Aorta (tissue), 5 donors: ENCODE measurements at places on chromosomes 13 and 19.

DNA sequence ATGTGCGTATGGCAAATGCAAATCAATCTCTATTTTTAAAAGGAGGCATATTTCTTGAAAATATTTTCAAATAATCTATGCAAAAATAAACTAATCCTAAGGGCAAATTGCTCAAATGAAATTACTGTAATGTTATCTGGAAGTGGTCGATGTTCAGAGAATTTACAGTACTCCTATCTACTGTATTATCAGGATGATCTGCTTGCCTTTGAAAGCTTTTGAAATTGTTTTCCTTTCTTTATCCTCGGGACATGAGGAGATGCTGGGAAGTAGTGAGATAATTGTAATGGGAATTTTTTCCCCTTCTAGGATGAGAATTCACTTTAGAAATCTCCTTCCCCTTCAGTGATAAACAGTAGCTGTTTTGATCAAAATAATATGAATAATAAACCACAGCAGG lies 577.2 kb upstream of the MIR17HG start:
- H3K4me3 ChIP-seq, result no peak overlapping the region
- H3K27me3 ChIP-seq, result no peaks in the 10 kb centered on the region
- H3K27ac ChIP-seq, result no peak overlapping the region
- H3K36me3 ChIP-seq, result no peaks in the 10 kb centered on the region
- DNase-seq, result no peak
- H3K4me1 ChIP-seq, result no peaks in the 10 kb centered on the region

DNA sequence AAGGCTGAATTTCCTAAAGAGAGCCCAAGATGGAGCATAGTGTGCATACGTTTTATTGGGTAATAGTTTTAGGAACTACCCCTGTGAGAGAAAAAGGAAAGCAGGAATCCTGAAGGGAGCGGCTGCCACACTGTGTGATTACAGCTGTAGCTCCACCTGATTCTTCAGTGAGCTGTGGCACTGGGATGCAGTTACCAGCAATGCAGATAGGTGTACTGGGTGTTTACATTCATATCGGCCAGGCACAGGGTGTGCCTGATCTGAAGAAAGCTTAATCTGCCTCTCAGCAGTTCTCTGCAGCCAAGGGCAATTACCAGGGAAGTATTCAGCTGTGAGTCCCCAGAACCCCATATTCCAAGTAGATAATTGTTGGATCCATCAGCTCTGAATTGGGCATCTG lies 1541.8 kb downstream of the EFNB2 start:
- no peaks in the 10 kb centered on the region for H3K36me3 ChIP-seq
- no peak overlapping the region for H3K4me3 ChIP-seq
- no peaks in the 10 kb centered on the region for H3K4me1 ChIP-seq
- no peaks in the 10 kb centered on the region for H3K27me3 ChIP-seq
- no peak for DNase-seq

- DNase-seq, result peak; percentile 25
- H3K27ac ChIP-seq, result no peak overlapping the region
- no peaks in the 10 kb centered on the region for H3K27me3 ChIP-seq
- H3K4me3 ChIP-seq, result no peak overlapping the region
- no peaks in the 10 kb centered on the region for H3K36me3 ChIP-seq
Measured at GRCh38 chr13:112111239-112111857, 44.4 kb downstream of the SOX1 start.

GRCh38 chr13:112926003-112926402 lies 43.0 kb upstream of the MCF2L start:
- no peak overlapping the region for H3K27ac ChIP-seq
- no peaks in the 10 kb centered on the region for H3K4me1 ChIP-seq
- H3K27me3 ChIP-seq, result no peaks in the 10 kb centered on the region
- no peaks in the 10 kb centered on the region for H3K36me3 ChIP-seq

- peak; percentile 81 for DNase-seq
- H3K27me3 ChIP-seq, result no peaks in the 10 kb centered on the region
- no peaks in the 10 kb centered on the region for H3K4me1 ChIP-seq
Measured at GRCh38 chr19:19040417-19040816, 7.0 kb downstream of the ARMC6 start.

GRCh38 chr13:110713981-110714796 lies 689 bp downstream of the ING1 start:
- H3K4me3 ChIP-seq, result peak overlapping the region; percentile 62
- no peaks in the 10 kb centered on the region for H3K4me1 ChIP-seq
- no peaks in the 10 kb centered on the region for H3K27me3 ChIP-seq
- no peaks in the 10 kb centered on the region for H3K36me3 ChIP-seq

GRCh38 chr19:7292352-7292949 lies 1.8 kb downstream of the INSR start:
- H3K36me3 ChIP-seq, result no peaks in the 10 kb centered on the region
- H3K27ac ChIP-seq, result no peak overlapping the region
- peak overlapping the region; percentile 94 for H3K4me3 ChIP-seq
- H3K27me3 ChIP-seq, result no peaks in the 10 kb centered on the region

DNA sequence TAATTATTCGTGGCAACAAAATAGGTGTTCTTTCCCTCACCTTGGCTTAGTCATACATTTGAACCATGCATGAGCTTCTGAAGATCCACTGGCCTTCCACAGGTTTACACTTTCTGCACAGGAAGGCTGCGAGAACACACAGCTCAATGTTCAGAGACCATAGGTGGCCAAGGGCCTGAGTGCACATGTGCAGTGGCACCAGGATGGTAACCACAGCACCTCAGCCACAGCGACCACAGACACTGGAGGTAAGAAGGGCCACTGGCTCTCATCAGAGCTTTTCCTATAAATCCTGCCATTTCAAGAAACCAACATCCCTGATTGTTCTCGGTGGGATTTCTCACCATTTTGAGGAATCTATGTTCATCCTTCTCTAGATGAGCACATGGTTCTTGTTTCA lies 1.6 kb downstream of the DCLK1 start:
- H3K4me1 ChIP-seq, result no peaks in the 10 kb centered on the region
- DNase-seq, result no peak
- H3K27ac ChIP-seq, result no peak overlapping the region
- H3K27me3 ChIP-seq, result no peaks in the 10 kb centered on the region
- no peaks in the 10 kb centered on the region for H3K36me3 ChIP-seq
- H3K4me3 ChIP-seq, result no peak overlapping the region

GRCh38 chr13:48156466-48156865 lies 61.6 kb upstream of the MED4 start:
- H3K27me3 ChIP-seq, result no peaks in the 10 kb centered on the region
- no peak for DNase-seq
- H3K4me1 ChIP-seq, result no peaks in the 10 kb centered on the region
- no peaks in the 10 kb centered on the region for H3K36me3 ChIP-seq
- no peak overlapping the region for H3K4me3 ChIP-seq
